Cortex of kidney (tissue), 1 donor: ENCODE measurements at places on chromosomes 1 and 21.

- no peak for DNase-seq
Observed at GRCh38 chr1:25672763-25673409, 56.3 kb downstream of the MAN1C1 start.

DNA sequence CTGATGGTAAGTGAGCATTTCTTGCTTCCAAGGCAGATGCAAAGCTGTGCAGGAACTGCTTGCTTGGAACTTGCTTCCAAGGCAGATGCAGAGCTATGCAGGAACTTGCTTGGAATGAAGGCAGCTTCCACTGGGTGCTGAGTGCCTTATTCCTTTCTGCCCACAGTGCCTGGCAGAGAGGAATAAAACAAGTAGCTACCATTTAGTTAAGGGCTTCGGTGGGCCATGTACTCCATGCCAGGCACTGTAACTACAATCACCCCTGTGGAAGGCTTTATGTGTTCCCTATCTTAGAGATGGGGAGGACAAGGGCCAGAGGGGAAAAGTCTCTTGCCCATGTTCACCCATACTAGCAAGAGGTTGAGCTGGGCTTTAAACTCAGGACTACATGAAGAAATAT lies 8.3 kb downstream of the MROH7 start:
- no peak for DNase-seq

GRCh38 chr1:15838721-15839120 lies 8.8 kb upstream of the SPEN start:
- no peak for DNase-seq

DNA sequence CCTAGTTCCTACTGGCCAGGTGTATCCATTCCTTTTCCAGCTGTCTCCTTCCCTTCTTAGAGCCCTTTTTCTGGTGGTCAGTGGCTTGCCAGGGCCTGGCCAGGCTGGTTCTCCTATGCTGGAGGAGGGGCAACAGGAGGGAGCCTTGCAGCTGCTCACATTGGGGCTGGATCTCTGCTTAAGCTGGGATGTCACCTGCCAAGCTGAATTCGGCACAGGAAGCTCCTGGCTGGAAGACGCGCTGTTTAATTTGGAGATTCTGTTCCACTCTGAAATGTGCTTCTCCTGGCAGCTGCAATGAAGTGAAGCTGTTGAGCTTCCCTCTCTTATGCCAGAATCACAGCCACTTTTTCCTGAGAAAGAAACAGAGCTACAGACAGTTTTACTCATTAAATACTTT lies 56.0 kb upstream of the POU3F1 start:
- no peak for DNase-seq
